ENCODE measurements at places on chromosomes 1 and 21.

GRCh38 chr1:151534662-151535278 lies 5.3 kb upstream of the TUFT1 start:
- DNase-seq, result no peak

- no peak for DNase-seq
These were observed 8.3 kb upstream of the PLA2G2A start for GRCh38 chr1:19987719-19988118.

DNA sequence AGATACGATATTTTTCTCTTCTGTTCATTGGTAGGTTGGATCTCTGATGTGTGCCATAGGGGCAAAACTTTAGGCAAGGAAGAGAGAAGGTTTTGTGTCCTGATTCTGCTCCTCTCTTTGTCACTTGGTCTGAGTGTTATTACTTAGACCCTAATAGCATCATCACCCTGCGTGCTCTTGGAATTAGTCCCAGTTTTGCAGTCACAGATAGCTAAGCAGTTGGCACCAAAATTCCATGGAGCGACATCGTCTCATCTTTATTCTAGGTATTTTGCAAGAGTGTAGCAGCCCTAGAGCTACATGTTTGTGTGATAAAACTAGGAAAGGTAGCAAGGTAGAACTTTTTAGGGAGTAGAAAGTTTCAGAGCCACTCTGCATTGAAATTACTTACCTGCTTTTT lies 23.8 kb downstream of the PIP5K1A start:
- DNase-seq, result no peak

GRCh38 chr1:77524038-77524437 lies 158.4 kb downstream of the ZZZ3 start:
- DNase-seq, result no peak
